ENCODE measurements at places on chromosomes 11 and 22.

GRCh38 chr11:87304412-87304811 is 266.7 kb downstream of the TMEM135 start:
- no peak for DNase-seq

DNA sequence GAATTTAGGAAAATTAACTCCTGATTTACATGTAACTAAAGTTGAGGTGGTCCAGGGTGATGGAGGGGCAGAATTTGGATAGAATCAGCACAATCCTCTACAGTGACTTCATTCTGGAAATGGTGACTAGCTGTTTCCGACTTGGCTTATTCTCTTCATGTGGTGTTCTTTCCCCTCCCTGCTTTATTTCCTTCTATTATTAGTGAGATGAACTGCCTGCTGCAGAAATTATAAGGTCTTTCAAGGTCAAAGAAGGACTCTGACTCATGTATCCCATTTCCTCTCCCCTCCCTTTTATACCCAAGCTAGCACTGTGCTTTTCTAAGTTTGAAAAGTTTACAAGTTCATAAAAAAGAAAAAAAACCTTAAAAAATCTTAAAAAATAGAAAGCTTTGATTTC is 12.2 kb upstream of the MRPL17 start:
- peak; percentile 41 for DNase-seq

GRCh38 chr22:16974298-16975084 is 33.5 kb downstream of the GAB4 start:
- DNase-seq, result no peak

DNA sequence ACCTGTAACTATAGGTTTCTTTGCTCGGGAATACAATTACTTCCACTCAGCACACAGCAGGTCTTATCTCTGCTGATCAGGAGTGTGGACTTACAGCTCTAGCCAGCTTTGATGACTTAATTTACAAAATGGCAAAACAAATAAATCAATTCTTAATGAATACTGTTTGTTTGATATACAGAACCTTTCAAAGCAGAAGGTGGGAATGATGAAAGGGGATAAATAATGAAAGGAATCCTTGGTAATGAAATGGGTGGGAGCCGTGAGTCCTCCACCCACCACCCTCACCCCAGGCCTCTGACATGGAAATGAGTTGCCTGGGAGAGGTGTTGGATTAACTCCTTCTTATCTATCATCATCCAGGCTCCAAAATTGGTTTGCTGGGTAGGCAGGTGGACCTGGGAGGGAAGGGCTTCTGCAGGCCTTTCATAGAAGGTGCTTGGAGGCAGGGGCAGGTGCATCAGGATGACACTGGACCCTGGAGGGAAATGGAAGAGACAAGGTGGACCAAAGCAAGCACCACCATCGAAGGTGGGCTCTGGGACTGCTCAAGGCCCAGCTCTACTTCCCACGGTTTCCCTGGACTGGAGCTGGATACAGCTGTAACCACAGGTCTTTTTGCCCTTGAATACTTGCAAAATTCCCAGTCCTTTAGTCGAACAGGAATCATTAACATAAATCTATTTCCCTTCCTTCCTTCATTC is 23.0 kb downstream of the POU2AF1 start:
- no peak for DNase-seq

DNA sequence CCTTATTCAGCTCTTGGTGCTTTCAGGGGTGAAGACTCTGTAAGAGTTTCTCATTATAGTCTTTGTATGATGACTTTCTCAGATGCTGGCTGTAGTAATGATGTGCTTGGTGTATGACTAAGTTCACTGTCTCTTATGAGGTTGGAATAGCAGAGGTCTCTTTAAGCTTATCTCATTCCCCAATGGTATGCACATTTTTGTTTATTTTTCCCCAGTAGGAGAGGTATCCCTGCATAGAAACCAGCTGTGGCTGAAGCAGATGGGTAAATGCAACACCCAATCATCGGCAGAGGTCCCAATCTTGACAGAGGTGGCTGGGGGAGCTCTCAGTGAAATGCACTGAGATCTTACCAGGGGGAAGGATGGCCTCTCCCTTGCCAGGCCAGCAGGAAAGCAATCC is 34.6 kb downstream of the BBOX1 start:
- DNase-seq, result no peak

- DNase-seq, result no peak
Measured at GRCh38 chr11:132544007-132544406, 988.3 kb downstream of the OPCML start.

GRCh38 chr11:86800076-86800959 is at the start of gene PRSS23:
TSS of gene PRSS23 (plus strand) at chr11:86800542. CDS start at chr11:86807644, 7,102 bp downstream.
- DNase-seq, result no peak

DNA sequence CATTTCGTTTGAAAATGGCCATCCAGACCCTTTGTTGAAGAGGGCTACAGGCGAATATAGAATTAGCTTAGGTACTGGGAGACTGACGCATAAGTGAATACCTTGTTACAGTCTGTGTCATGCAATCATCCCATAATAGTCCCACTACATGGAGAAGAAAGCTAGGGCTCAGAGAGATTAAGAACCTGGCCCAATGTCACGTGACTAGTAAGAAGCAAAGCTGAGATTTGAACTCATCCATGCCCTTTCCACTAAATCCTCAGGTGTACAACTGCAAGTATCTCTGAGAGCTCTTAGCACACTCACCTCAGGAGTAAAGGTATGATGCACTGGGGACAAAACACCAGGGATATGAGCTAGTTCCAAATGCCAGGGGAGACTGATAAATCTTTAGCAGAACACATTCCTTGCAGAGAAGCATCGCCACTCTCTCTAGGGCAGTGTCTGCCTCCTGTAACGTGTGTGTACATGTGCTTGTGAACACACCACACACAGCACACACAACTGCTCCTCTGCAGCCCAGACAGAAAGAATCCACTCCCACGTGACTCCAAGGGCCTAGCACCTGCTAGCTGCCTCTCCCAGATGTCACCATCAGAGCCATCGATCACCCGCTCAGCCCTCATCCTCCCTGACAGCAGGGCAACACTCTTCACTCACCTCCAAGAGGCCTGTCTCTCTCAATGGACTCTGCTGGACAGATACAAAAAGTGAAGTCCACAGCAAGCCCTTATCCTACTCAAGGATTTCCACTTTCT is 402.8 kb downstream of the NXPE2 start:
- no peak for DNase-seq

GRCh38 chr22:23763579-23763945 is 772 bp downstream of the C22orf15 start:
- DNase-seq, result peak; percentile 54

GRCh38 chr11:70146299-70146698 is 56.8 kb upstream of the FADD start:
- DNase-seq, result no peak

DNA sequence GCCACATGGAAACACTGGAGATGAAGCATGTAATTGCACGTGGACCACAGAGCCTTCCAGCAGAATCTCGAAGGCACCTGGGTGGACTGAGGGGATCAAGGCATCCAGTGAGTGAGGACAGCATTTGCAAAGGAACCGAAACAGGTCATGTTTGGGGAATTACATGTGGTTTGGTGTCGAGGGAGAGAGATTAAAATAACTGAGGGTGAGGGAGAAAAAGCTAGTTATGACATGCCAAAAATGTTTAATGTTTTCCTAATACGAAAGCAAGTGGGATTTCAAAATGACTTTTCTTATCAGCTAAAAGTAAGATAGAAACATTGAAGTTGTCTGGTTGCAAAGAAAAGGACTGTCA is 157.1 kb downstream of the BLID start:
- no peak for DNase-seq

GRCh38 chr11:68841718-68842426 is at the start of gene CPT1A:
TSS of gene CPT1A (minus strand) at chr11:68841916. CDS start at chr11:68815474, 26,442 bp downstream.
- DNase-seq, result peak; percentile 65

DNA sequence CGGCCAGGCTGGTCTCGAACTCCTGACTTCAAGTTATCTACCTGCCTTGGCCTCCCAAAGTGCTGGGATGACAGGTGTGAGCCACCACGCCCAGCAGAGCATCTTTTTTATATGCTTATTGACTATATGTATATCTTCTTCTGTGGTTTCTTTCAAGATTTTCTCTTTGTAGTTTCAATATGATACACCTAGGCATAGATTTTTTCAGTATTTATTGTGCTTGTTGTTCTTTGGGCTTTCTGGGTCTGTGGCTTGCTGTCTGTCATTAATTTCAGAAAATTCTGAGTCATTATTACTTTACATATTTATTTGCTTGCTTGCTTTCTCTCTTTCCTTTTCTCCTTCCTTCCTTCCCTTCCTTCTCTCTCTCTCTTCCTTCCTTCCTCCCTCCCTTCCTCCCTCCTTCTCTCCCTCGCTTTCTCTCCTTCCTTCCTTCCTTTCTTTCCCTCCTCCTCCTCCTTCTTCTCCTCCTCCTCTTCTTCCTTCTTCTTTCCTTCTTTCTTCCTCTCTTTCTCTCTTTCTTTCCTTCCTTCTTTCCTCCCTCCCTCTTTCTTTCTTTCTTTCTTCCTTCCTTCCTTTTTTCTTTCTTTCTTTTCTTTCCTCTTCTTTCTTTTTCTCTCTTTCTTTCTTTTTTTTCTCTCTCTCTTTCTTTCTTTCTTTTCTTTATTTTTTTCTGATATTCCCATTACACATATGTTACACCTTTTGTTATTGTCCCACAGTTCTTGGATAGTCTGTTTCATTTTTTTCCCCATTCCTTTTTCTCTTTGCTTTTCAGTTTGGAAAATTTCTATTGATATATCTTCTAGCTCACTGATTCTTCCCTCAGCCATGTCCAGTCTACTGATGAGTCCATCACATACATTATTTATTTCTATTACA is 10.9 kb upstream of the DCHS1 start:
- DNase-seq, result no peak

GRCh38 chr22:38523479-38523878 is 17.4 kb upstream of the DDX17 start:
- no peak for DNase-seq

DNA sequence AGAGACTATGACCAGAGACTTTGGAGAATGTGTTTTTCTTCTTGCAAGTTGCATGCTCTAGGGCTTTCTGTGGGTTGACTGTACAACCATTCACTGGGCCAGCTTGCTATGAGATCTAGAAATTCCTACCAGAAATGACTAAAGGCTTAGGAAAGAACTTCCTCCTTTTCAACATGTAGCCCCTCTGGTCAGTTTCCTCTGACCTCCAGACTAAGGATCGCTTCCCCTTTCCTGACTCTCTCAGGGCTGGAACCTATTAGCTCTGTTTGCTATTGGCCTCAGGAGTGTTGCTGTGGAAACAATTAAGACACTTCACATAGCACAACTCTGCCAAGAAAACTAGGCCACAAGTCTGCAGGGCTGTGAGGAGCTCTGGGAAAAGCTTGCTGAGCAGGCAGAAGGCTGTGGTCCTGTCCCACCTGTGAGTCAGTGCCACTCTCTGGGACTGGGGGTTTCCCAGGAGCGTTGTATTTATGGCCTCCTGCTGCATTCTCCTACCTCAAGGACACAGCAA is 10.7 kb downstream of the CRY2 start:
- DNase-seq, result no peak

DNA sequence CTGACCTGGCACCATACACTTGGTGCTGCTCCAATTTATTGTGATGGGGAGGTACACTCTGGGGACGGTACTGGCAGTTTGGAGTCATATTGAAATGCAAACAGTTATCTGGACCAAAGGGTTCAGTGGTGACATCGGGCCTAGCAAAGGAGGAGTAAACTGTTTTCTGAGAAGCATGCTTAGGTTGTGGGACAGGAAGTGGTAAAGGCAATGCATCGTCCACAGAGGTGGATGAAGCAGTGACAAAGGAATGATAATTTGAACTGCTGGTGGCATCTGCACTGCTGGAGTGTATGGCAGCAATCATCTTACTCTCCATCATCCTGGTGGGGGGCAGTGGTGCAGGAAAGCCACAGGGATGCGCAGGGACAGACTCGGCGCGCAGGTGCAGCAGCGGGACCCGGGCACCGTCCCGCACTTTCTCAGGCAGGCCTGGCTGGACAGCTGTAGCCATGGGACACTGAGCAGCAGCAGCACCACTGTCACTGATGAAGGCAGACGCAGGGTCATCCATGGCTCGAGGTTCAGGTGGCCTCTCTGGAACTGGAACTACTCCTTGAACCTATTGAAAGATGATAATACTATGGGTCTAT is 28.0 kb upstream of the TP53AIP1 start:
- DNase-seq, result no peak

DNA sequence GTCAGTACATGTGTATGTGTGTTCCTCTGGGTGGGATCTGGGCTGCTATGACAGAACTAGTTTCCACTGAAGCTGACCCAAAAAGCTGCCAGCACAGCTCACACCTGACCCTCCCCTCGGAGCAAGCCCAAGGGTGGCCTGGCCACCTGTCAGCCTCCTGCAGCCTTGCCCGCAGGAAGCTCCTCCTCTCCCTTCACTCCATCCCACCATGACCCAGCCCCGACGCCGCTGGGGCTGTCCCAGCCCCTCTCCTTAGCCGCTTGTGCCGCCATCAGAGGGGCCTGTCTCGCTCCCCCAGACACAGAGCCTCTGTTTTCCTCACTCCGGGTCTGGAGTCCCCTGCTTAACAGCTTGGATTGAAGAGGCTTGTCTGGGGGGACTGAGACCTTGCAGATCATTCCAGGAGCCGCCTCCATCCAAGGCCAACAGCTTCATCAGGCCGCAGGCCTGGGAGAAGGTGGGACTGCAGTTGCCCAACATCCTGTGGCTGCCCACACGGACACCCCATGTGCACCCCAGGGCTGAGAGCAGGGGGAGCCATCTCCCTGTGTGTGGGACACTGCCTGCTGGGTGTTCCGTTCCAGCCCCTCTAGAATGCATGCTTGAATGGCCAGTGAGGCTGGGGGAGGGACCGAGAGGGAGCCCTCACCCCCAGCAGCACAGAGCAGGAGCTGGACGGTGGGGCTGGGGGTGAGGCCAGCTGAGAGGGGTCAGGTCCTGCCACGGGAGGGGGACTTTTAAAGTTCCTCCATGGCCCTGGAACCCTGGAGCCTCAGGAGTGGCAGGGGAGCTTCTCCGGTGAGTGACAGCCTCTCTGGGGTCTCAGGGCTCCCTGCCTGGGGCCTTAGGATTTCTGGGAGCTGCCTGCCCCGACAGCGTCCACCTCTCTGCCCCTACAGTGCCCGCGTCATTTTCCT is 696 bp downstream of the MRGPRF start:
- no peak for DNase-seq

DNA sequence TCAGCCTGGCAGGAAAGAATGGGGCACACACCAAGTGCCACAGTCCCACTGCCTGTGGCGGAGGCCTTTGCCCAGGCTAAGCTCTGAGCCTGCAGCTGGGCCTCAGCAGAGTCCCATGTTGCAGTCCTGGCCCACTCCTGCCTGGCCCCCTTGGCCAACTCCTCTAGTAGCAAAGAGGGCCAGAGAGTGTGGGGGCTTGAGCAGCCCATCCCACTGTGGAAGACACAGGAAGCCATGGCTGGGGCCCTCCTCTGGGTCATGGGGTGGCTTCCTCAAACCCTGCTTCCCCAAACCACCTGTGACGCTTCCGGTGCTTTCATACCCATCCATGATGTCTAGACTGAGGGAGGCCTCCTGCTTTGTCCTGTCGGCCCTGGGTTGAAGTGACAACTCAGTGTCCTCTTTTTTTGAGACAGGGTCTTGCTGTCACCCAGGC is 5.8 kb downstream of the RPS19BP1 start:
- no peak for DNase-seq

- DNase-seq, result no peak
Measured at GRCh38 chr22:42673898-42674401, 24.8 kb upstream of the CYB5R3 start.

Data from activated CD4-positive, alpha-beta T cell treated with anti-CD3 and anti-CD28 coated beads for 4 hours (primary cell).